Jurkat, Clone E6-1 (cell line): ENCODE measurements at places on chromosomes 2 and 18.

DNA sequence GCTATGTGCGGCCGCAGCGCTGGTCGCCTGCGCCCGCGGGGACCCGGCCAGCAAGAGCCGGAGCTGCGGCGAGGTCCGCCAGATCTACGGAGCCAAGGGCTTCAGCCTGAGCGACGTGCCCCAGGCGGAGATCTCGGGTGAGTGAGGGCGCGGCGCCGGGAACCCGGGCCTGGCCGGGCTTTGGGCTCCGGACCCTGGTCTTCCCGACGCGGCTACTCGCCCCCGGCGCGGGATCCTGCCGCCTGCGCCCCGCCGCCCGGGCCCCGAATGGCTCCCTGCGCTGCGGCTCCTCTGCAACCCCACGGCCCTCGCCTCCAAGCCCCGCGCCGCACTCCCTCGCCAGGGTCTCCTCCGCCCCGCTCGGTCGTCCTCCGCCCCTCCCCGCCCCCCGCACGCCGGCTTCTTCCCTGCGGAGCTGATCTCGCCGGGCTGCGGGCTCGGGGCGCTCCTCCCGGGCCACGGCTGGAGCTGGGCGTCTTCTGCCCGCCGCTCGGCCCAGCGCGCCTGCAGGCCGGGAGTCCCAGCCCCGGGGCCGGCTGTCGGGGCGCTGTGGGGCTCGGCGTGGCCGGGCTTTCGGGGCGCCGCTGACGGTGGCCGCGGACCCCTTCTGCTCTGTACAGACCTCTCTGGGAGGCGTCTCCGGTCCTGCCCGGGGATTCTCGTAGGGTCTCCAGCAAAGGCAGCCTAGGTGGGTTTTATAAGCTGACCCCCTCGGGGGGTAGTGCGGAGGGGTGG is 652 bp downstream of the GPC1 start:
- no peak for DNase-seq

DNA sequence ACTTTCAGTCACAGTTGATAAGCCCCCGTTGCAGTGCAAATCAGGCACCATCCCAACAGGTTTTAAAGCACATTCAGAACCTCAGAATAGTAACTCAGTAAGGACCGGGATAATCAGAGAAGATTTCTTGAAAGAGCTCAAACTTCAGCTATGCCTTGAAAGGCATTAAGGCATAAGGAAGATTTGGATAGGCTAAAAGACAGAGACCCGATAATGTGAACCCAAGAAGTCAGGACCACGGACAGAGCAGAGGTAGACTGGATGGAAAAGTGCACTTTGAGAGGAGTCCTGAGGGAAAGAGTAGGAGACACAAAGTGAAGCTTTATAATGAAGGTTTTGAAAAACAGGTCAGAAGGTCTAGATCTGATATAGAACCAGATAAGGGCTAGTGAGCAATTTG is 36.9 kb upstream of the KLF7 start:
- DNase-seq = no peak

DNA sequence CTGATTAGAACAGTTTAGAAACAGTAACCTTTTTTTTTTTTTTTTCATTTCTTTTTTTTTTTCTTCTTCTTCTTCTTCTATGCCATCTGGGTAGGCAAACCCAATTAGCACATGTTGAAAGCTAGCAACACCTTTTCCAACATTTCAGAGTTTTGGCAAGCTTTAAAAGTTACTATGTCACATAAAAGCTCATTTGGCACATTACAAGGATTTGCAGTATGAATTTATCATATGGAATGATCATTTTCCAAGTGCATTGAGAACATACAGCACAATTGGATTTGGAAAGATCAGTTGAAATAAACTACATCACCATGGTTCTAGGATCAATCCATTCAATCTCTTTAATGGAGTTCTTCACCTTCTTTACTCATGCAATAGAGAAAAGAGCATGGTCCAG is 847.0 kb downstream of the LRRTM4 start:
- no peak for DNase-seq

GRCh38 chr2:29583548-29584156 is 337.7 kb downstream of the ALK start:
- no peak for DNase-seq

GRCh38 chr2:54572636-54573536 is 116.8 kb downstream of the SPTBN1 start:
- no peak for DNase-seq

- no peak for DNase-seq
These were observed 25.3 kb upstream of the BZW1 start for GRCh38 chr2:200786423-200786822.

DNA sequence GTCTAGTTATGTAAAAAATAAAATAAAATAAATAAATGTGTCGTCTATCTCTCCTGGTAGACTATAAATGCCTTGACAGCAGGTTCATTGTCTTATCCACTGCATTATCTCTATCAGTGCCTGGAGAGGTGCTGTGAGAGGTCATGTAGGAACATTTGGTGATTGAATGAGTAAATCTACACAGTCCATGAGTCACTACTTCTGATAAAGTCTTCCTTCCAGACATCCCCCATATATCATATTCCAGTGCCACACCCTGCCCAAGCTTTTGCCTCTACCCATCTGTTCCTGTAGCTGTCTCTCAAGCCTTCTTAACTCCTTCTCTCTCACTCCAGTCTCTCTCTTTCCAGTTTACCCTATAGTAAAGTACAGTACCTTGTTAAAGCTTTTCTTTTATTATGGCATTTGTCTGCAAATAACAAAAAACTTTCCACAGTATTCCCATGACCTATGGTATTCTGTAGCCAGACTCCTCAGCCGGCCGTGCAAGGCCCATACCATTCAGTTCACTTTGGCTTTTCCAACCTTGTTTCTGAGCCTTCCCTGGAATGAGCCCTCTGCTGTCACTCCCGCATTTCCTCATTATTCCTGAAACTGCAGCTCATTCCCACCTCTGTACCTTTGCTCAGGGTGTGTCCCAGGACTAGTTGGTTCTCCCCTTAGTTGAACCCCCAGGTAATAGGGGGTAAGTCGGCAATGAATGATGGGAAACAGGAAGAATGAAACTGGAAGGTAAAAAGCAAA is 37.5 kb downstream of the ANXA4 start:
- no peak for DNase-seq

- no peak for DNase-seq
These were observed 136.2 kb downstream of the BCL2 start for GRCh38 chr18:63183378-63183777.

- no peak for DNase-seq
These were observed 214.2 kb upstream of the RAB6C start for GRCh38 chr2:129765326-129765677.

DNA sequence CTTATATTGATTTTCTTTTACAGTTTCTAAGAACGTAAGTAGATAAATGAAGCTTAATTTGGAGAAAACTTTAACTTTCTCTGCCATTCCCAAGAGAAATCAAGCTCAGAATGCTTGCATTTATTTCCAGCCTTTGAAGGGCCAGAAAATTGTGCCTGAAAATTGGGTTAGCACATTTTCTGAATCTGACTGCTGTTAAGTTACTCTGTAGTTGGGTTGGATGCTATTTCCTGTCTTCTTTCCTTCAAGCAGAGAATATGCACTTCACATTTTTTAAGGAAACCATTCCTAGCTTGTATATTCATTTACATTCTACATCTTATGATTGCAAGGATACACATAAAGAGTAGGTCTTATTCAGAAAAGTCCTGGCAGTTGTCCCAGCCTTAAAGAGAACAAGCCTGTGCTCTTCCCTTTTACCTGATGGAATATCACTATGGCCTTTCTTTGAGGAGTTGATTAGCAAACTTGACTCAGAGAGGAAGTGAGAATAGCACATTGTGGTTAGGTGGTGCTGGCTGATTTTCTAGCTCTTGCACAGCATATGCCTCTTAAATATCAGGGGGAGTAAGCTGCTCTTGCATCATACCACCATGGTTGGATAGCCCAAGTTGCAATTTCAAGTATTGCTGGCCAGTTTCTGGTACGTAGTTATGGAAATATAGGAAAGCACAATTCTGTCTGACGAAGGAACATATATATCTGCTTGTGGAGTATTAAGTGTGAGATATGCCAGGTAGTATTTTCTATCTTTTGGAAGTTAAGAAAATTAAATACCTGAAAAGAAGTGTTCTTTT is 133.7 kb downstream of the COMMD1 start:
- DNase-seq = peak; percentile 78

DNA sequence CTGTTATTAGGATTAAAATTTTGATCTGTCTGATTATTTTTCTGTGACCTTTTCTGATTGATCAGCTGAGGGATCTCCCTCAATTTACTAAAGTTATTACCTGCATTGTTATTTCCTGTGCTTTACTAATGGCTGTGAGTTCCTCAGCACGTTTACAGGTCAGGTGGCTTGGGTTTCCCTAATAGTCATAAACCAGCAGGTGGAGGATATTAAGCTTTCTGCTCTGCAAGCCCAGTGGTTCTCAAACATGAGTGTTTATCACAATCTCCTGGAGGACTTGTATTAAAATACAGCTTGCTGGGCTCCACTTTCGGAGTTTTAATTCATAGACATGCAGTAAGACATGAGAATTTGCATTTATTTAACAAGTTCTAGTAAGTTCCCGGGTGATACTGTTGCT is 22.4 kb upstream of the UGP2 start:
- no peak for DNase-seq

- DNase-seq = no peak
These were observed 18.3 kb upstream of the CDC42EP3 start for GRCh38 chr2:37689751-37690150.

DNA sequence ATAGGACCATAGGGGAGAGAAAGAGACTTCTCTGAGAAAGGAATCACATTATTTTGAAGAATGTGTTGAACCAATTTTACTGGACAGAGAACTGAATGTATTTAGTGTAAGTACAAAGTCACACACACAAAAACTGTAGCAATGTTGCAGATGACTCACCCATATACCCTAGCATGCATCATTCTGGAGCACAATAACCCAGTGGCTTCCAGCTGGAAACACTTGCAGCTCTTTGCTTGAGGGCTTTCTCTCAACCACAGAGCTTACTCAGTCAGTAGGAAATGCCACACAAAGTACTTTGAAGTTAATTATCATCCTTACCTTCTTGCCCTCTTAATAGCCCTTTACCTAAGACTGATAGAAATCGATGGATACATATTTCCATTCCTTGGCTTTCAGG is 760.0 kb upstream of the FSHR start:
- DNase-seq = no peak

- DNase-seq = no peak
These were observed 23.7 kb downstream of the TIMM21 start for GRCh38 chr18:74171910-74172606.

DNA sequence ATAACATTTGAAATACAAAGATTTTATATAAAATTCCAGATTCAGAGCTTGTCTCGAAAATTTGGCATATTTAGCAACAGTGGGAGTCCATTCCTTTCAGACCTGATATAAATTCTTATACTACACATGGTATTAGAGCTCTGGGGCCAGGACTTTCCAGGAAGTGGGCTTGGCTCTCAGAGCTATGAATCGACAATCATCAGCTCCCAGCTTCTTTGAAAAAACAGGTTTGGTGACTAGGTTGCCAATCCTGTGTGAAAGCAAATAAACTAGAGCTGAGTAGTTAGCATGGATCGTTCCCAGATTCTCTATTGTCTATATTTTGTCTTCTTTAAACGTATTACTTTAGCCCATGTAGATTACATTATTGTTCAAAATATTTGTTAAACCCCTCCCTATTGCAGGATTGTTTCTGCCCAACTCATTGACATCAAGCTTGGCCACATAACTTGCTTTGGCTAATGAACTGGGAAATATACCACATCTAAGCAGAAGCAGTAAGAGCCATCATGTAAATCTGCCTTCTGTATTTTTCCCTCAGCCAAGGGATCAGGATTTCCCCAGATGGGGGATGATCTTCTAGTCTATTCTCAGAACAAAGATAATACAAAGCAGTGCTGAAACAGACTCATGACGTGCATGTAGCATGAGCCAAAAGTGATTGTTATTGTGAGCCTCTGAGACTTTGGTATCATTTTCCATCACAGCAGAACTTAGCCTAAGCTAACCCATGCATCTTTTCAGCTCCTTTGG is 105.4 kb downstream of the KCNH7 start:
- DNase-seq = no peak

- DNase-seq = no peak
These were observed 132.2 kb downstream of the TNS1 start for GRCh38 chr2:217870528-217871011.

- no peak for DNase-seq
These were observed 81.6 kb upstream of the NFU1 start for GRCh38 chr2:69518841-69519240.

GRCh38 chr18:22337306-22337705 is 80.4 kb downstream of the CTAGE1 start:
- no peak for DNase-seq

GRCh38 chr2:99727199-99727598 is 237.4 kb upstream of the REV1 start:
- no peak for DNase-seq

DNA sequence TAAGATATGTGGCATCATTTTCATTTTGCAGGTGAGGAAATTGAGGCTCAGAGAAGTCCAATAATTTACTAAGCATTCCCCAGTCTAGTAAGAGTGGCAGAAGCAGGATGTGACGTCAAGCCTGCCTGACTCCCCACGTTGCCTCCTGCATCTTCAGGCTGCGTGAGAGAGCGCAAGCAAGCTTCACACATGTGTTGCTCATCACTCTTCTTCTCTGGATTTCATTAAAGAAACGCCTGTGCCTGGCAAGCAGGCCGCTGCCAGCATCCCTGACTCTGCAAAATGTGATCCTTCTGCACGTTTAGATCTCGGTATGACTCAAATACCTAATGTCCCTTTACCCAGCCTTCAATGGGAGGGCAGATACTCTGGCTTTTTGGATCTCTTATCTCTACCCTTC is 96.8 kb downstream of the PRKCE start:
- no peak for DNase-seq

GRCh38 chr2:198077477-198077876 is 273.1 kb downstream of the PLCL1 start:
- DNase-seq = no peak

DNA sequence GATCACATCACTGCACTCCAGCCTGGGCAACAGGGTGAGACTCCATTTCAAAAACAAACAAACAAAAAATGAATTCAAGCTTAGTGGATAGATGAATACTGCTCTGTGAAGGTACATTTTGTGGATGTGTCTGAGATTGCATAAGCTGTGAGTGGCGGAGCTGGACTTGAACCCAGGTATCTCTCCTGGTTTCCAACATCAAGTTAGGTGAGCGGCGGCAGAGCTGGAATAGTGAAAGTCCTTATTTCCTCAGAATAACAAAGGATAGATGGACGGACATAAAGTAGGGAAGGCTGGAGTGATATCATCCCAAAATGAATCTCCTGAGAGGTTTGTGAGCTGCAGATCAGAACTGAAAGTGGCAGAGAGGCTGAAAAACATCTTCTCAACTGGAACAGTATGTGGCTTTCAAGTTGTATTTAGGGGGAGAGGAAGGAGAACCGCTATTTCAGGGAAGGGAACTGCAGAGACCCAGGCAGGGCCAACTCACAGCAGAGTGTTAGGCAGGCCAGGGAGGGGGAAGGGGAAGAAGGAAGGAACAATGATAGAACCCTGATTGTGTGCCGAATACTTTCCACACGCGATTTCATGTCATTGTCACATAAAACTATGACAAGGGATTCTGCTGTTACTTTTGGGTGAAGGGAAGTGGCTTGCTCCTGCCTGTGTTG is 106.2 kb downstream of the LPIN1 start:
- no peak for DNase-seq

GRCh38 chr18:78731398-78732032 is 248.1 kb upstream of the SALL3 start:
- DNase-seq = no peak

GRCh38 chr2:235291461-235291860 is 202.4 kb upstream of the AGAP1 start:
- no peak for DNase-seq

GRCh38 chr2:194765723-194766122 is 891.3 kb upstream of the SLC39A10 start:
- DNase-seq = no peak
